ENCODE measurements at places on chromosomes 5 and 9.

DNA sequence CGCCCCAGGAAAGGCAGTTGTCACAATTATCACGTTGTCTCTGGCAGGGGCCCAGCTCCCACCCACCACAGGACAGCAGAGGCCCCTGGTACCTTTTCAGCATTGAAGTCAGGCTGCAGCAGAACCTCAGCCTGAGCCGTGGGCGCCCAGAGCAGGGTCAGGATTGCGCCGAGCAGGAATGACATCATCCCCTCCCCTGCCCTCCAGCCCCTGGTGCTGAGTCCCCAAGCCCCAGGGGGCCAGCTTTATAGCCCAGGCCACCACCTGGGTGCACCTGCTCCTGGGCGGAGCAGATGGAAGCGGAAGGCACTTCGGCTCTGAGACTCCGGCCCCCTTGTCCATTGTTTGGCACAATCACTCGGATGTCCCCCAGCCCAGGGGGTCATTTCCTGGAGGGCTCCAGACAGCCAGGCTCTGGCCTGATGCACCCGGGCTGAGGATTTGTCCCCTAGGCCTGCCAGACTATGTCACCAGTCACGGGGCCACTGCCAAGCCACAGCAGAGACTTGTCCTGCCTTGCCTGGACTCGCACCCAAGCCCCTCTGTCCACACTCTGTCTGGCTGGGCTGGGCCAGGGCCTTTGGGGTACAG is at the start of gene LCN15:
Gene LCN15, minus strand, starts transcription at position 218 of the 591 bp plus-strand sequence. Its CDS starts 30 bp downstream, at position 188.
- DNase-seq: no peak

- no peak for DNase-seq
Observed at GRCh38 chr9:134031783-134032182, 6.5 kb downstream of the BRD3OS start.

DNA sequence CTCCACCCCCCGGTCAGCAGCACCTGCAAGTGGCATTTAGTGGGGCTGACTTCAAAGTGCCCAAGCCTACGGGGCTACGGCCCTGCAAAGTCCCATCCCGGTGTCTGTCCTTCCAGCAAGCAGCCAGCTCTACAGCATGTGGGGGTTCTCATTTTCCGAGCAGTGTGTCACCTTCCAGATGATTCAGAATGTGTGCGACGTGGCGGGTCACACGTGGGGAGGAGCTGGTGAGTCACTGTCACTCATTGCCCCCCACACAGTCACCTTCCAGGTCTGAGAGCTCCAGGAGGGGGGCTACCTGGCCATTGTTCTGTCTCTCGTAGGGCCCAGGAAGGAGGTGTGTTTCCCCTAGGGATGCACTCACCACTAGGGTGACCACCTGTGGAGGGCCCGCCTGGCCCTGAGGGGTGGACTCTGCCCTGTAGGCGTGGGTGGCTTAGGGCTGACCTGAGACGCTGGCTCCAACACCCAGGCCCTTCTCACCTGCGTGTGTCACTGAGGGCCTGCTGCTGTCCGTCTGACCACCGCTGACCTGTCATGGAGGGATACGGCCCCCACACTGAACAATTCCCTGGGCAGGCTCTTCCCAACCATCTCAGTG is 70.2 kb downstream of the SEMA4D start:
- no peak for DNase-seq

- no peak for DNase-seq
Observed at GRCh38 chr5:56460195-56460546, 227.0 kb upstream of the ANKRD55 start.

DNA sequence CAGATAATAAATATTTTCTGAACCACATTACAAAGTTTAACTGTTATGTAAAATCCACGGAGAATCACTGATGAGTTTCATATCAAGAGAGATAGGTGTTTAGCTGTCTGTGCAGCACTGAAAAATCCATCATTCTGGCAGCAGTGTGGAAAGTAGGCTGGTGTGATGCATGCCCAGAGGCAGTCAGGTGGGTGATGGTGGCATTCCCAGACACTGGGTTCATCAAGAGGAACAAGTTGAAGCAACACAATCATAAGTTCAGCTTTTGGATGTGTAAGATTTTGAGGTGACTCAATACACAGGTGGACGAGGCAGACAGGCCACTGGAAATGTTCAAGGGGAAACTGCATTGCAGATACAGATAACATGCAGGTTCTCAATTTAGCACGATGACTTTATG is 11.9 kb downstream of the DNAH5 start:
- no peak for DNase-seq

- no peak for DNase-seq
Observed at GRCh38 chr9:114972510-114973136, 42.2 kb upstream of the TNFSF8 start.

GRCh38 chr5:169702693-169703481 is 65.8 kb downstream of the DOCK2 start:
- no peak for DNase-seq

GRCh38 chr9:31733166-31733565 is 651.3 kb upstream of the ACO1 start:
- no peak for DNase-seq

- DNase-seq: no peak
Observed at GRCh38 chr9:115341426-115341825, 223.5 kb upstream of the TNC start.

DNA sequence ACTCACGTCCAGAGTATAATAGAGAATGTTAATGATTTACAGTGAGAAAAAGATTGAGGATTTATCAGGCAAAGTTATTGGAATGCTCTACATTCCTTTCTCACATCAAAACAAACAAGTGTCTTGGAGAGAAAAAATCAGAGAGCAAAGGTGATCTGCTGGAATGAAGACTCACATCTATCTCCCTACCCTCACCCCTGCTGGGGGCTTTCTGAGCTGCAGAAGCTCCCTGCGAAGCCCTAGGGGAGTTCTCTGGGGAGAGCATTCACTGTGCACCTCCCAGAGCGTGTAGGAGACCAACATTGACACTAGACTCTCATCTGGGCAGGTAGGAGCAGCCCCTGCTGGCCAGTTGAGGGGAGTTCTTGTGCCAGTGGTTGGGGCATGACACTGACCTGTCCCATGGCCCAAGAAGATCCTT is 76.6 kb upstream of the ADAMTS16 start:
- DNase-seq: no peak

- no peak for DNase-seq
Observed at GRCh38 chr9:32956606-32957005, 44.8 kb downstream of the APTX start.

- no peak for DNase-seq
Observed at GRCh38 chr9:88604836-88605511, 70.0 kb downstream of the NXNL2 start.

DNA sequence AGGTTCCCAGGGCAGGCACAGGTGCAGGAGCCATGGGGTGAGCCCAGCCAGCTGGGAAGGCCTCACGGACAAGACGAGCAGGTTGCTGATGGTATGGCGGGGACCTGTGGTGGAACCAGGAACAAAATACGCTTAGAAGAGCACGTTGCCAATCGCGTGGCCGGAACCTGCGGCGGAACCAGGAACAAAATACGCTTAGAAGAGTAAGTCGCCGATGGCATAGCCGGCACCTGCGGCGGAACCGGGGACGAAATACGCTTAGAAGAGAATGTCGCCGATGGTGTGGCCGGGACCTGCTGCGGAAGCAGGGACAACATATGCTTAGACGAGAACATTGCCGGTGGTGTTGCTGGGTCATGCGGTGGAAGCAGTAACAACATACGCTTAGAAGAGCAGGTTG is 23.5 kb upstream of the SPATA31E1 start:
- DNase-seq: no peak

DNA sequence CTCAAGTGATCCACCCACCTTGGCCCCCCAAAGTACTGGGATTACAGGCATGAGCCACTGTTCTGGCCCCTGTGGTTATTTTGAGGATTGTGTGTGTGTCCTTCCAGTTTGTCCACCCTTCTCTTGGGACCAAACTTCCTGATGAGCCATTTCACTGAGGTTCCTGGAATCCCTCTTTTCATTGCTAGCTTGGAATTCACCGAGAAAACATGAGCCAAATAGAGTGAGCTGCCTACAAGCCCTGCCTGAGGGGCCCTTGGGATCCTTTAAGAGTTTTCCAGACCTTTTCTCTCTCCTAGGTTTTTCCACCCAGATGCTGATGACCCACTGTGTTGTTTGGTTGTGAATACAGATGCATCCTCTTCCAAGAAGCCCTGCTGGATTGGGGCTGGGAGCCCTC is 13.2 kb upstream of the KIF12 start:
- DNase-seq: no peak

DNA sequence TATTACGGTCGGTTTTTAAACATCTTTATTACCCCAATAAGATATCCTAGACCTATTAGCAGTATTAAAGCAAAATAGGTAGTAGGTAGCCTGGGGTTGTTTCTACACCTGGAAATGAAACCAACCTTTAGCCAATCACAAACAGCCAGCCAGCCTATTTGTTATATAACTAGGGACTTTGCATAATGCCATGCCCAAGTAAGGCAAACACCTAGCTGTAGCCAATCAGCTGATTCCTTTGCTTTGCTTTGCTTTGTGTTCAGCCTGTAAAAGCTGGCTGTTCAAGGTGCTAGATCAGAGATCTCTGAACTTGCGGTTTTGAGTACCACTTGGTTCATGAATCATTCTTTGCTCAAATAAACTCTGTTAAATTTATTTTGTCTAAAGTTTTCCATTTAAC is 46.5 kb upstream of the SETD9 start:
- DNase-seq: peak; percentile 18

GRCh38 chr9:114060711-114061110 is 17.4 kb downstream of the AMBP start:
- DNase-seq: no peak

DNA sequence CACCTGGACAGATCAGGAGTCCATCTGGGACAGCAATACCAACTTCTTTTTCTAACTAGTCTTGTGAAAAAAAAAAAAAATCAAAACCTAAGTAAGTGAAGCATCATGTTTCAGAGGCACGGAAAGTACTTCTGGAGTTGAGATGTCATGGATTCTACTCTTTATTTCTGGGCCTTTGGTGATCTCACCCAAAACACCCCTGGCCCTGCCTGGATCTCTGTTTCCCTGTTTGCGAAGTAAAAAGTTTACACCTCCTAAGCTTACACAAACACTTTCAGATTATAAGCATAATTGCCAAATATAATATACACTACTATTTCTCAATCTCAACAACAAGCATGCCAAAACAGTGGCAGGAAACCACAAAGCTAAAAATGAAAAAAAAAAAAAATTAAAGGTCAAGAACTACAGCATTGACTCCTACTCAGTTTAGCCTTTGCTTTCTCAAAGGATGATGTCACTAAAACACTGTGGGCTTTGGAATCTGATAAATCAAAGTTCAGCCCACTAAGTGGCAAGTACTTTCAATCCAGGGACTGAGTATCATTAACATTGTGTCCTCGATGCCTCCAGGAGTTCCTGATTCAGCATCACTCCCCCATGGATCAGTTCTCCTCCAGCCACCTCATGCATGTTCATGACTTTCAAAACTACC is 291.9 kb downstream of the NFIB start:
- DNase-seq: no peak

DNA sequence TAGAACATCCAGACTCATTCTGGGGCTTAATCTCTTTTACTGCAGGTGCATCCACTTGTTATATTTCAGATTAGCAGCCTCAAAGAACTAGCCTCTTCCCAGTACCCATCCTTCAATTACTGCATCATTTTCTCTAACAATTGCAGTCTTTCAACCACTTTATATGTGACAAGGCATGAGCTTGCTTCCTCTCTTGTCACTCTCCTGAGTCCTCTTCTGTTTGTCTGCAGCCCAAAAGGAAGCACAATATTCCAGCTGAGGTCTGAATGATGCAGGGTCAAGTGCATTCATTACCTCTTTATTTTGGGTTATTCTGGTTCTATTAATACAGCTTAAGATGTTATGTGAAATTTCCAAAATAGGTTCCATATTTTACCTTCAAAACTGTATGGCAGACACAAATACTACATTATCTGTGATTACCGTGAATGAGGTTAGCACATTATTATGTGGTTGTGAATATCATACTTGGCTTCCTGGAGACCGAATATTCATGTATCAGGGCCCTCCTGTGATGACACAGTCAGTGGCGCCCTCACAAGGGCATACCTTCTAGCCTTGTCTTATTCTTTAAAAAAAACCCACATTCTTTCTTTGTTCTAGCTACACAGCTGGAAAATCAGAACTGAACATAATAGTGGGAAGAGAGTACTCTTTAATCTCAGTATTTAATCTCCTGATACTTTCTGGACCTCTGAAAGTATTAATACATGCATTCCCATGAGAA is 323.8 kb downstream of the PDE4D start:
- peak; percentile 75 for DNase-seq

- DNase-seq: no peak
Observed at GRCh38 chr5:172843825-172844576, 9.9 kb downstream of the ERGIC1 start.

GRCh38 chr5:158814521-158814920 is 285.2 kb downstream of the EBF1 start:
- DNase-seq: no peak

GRCh38 chr9:94112716-94113465 is 28.6 kb downstream of the PTPDC1 start:
- no peak for DNase-seq

- peak; percentile 14 for DNase-seq
Observed at GRCh38 chr9:81183761-81184160, 505.6 kb downstream of the TLE1 start.

- DNase-seq: no peak
Observed at GRCh38 chr5:159152876-159153275, 53.2 kb upstream of the EBF1 start.

GRCh38 chr5:145661737-145662485 is 173.2 kb downstream of the PRELID2 start:
- DNase-seq: no peak

GRCh38 chr9:22446589-22446949 is at the start of gene DMRTA1:
Gene DMRTA1 (plus strand): TSS chr9:22446824. CDS start chr9:22447066, 242 bp downstream.
- DNase-seq: peak; percentile 64

- no peak for DNase-seq
Observed at GRCh38 chr5:152104211-152104610, 179.6 kb upstream of the GLRA1 start.

DNA sequence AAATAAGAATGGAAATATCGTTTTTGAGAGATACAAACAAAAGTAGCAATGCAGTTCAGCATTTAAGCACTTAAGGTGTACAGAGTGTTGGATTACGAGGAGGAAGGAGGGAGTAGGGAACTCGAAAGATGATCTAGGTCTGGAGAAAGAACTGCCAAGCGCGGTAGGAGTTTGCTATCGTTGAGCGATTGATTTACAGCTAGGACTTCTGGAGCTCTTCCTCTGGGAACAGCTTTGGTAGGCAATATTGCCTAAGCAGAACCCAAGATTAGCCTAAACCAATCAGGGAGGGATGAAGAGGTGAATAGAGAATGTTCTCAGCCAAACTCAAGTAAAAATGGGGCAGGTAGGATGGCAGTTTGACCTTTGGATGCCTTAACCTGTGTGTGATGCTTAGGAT is 965 bp downstream of the CLTA start:
- no peak for DNase-seq

DNA sequence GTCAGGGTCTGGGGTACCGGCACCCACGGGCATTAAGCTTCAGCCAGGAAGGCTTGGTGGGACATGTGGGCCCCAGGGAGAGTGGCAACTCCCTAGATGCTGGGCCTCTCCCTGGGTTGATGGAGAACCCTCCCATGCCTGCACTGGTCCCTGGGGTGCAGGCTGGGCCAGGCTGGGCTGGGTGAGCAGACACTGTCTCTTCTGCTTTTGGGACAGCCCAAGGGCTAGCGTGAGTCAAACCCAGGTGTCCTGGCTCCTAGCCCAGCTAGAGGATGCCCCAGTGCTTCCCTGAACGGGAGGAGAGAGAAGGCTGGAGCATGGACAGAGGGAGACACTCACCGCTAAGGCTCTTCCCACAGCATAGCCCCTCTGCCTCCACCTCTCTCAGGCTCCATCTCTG is 5.7 kb upstream of the AQP7 start:
- DNase-seq: no peak
